ENCODE measurements at places on chromosomes 2 and 18.

DNA sequence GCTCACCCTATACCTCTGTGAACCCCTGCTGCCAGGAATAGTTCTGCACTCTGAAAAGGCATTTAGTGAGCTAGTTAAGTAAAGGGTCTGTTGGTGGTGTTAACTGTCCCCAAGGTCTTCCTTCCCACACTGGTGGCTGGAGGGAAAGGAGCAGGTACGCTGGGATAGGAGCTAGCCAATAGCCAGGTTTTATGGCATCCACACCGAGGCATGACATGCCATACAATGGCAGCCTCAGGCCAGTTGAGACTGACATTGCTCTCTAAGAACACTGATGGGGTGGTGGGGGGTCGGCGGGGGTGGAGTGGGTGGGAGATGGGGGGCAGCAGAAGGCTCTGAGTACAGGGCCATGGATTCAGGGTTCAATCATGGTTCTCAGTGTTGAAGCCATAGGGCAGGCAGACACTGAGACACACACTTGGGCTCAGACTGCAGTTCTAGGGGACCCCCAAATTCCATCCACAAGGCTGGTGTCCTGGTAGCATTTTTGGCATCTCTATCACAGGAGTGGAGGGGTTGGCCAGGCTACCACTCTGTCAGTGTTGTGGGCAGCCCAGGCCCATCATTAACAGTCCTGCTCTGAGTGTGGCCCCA is 136.0 kb downstream of the CTIF start:
- DNase-seq: no peak

- DNase-seq: no peak
These were observed 11.1 kb downstream of the MSGN1 start for GRCh38 chr2:17827316-17827715.

- no peak for DNase-seq
These were observed 378.3 kb downstream of the EN1 start for GRCh38 chr2:118469103-118469502.

- DNase-seq: no peak
These were observed 13.3 kb downstream of the ST3GAL5 start for GRCh38 chr2:85875350-85876050.

GRCh38 chr2:158835431-158835830 is 40.3 kb downstream of the DAPL1 start:
- no peak for DNase-seq

DNA sequence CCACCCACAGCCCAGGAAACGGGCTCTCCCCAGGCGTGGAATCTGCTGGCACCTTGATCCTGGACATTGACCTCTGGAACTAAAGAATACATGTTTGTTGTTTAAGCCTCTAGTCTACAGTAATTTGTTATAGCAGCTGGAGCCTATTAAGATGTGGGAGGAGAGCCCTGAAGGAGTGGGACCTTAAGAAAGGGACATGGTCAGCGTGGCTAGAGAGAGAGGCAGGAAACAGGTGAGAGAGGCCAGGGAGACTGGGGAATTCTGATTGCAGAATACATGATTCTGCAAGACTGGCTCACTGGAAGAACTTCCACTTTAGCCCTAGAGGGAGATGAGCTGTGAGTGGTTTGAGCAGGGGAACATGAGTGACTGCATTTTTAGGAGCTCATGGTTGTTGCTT is 83.2 kb downstream of the CD8B2 start:
- no peak for DNase-seq

GRCh38 chr2:226030369-226030768 is 630.9 kb downstream of the NYAP2 start:
- DNase-seq: no peak

DNA sequence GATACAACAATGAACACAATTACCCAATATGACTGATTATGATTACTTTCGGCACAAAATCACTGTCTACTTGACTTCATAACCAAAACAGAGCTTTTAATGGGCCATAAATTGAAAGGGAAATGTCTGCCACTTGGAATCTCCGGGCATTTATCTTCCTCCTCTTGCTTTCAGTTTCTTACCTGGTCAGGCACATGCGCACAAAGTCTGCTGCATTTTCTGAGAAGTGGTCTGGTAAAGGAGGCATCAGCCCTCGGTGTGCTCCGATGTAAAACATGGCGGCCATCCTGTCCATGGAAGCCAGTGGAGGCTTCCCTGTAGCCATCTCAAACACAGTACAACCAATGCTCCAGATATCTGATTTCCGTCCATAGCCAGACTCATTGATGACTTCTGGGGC is 62.0 kb downstream of the CCNT2 start:
- DNase-seq: no peak

GRCh38 chr18:77700051-77700450 is 450.4 kb downstream of the GALR1 start:
- DNase-seq: no peak

DNA sequence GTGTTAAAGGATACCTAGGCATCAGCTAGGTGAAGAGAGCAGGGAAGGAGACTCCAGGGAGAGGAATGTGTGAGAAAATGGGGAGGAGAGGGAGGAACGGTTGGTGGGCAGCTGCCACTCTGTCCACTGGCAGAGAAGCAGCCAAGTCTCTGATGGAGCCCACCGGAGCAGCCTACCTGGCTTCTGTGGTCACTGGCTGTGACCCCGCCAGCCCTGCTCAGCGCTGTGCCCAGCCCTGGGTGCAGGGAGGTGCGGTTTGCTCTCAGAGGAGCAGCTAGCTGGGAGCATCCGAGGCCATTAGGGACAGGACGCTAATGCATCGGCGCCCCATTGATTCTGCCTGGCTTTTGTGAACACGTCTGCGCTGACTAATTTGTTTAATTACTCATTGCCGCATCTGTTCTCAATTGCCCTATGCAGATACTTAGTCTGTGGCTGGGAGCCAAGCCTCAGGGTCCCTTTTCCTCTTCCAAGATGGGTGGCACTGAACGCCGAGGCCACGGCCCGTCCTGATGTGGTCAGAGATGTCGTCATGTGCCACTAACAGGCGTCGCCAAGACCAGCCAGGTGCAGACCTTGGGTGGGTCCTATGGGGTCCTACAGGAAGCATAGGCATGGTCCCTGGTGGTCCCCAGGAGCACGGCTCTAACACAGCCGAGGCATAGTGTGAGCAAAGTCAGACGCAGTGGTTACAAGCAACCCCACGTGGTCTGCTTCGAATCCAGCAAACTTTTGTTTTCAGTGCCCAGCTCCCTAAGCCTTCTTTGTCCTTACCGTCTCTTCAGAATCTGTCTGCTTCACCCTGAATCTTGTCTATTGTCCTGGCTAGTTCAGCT is 82.0 kb downstream of the RRM2 start:
- no peak for DNase-seq

DNA sequence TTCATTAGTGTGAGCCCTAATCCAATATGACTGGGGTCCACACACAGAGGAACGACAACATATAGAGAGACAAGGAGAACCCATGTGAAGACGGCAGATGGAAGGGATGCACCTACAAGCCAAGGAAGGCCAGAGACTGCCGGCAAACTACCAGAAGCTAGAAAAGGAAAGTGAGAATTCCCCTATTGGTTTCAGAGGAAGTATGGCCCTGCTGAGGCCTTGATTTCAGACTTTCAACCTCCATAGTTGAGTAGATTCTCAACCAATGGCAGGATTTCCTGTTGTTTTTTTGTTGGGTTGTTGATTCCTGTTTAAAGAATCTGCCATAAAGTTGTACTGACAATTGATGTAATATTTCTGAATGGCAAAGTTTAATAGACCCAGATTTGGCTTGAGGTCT is 241.5 kb downstream of the SATB2 start:
- DNase-seq: no peak

- DNase-seq: no peak
These were observed 28.3 kb downstream of the CDC42EP3 start for GRCh38 chr2:37642907-37643729.

GRCh38 chr2:200406379-200406778 is 99.9 kb downstream of the SPATS2L start:
- DNase-seq: no peak

- DNase-seq: no peak
These were observed 30.7 kb downstream of the INO80C start for GRCh38 chr18:35466815-35467623.

- no peak for DNase-seq
These were observed 62.9 kb downstream of the POMC start for GRCh38 chr2:25105336-25106085.

DNA sequence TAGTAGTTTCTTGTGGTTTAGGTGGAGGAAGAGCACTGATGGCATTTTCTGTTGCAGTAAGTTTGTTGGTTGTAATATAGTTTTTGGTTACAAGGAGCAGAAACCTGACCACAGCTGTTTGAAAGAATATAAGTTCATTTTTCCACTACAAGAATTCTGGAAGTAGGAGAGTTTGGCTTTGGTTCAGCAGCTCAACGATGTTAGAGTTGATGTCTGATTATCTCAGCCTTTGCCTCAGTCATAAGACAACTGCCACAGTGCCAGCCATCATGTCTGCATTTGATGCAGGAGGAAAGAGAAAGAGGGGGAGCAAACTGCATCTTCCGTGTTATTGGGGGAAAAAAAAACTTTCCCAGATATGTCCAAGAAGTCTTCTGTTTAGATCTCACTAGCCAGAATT is 119.1 kb downstream of the LYPD1 start:
- DNase-seq: no peak

DNA sequence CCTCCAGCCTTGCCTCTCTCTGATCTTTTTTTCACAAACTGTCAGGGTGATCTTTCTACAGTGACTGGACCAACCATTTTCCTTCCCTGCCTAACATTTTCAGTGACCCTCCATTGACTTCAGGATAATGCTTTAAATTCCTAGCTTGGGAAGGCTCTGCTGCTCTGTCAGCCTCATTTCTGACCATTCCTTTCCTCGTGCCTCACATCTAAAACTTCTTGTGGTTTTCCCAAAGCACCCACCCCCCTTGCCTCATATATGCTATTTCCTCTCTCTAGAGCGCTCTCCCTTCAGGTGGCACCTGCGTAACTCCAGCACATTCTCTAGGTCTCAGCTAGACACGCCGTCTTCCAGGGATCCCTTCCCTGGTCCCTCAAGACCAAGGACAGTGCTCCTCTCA is 37.2 kb downstream of the DRC1 start:
- no peak for DNase-seq

DNA sequence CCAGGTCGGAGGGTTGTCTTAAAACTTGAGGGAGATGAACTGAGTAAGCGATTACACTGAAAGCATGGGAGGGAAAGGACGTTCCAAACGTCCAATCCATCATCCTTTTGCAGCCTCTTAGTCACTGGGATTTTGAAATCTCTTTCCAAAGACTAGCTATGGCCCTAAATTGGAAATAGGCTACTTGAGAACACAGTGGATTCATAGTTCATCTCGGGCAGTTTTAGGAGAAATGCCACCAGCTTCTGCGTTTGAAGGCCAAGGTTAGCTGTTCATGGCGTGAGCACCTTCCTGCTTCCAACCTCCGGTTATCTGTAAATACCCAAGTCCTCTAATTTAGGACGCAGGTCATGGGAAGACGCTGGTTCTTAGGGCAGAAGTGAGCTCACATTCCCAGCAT is 821 bp upstream of the EML6 start:
- peak; percentile 15 for DNase-seq
